Mucosa of descending colon (tissue), 3 donors: ENCODE measurements at places on chromosomes 1 and 21.

- DNase-seq: peak; percentile 47
These were observed 406 bp downstream of the HTR1D start for GRCh38 chr1:23216771-23217420.

- DNase-seq: no peak
These were observed 12.4 kb downstream of the SELL start for GRCh38 chr1:169698976-169699375.

DNA sequence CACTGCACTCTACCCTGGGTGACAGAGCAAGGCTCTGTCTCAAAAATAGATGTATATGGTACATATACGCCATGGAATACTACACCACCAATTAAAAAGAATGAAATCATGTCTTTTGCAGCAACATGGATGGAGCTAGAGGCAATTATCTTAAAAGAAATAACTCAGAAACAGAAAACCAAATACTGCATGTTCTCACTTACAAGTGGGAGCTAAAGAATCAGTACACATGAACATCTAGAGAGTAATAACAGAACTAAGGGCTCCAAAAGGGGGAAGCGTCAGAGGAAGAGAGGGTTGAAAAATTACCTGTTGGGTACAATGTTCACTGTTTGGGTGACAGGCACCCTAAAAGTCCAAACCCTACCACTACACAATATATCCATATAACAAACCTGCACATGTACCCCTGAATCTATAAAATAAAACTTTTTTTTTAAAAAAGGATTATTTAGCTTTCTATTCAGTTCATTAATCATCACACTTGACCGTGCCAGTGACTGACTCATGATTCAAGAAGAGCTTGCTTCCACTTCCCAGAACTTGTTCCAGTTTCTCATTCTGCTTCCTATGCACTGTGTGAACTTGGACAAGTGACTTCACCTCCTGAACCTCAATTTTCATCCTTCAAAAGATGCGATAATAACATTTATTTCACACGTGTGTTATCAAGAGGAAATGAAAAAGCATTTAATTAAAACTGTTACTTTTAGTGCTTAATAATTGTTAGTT, 109.6 kb downstream of the PLPP3 start:
- DNase-seq: no peak

DNA sequence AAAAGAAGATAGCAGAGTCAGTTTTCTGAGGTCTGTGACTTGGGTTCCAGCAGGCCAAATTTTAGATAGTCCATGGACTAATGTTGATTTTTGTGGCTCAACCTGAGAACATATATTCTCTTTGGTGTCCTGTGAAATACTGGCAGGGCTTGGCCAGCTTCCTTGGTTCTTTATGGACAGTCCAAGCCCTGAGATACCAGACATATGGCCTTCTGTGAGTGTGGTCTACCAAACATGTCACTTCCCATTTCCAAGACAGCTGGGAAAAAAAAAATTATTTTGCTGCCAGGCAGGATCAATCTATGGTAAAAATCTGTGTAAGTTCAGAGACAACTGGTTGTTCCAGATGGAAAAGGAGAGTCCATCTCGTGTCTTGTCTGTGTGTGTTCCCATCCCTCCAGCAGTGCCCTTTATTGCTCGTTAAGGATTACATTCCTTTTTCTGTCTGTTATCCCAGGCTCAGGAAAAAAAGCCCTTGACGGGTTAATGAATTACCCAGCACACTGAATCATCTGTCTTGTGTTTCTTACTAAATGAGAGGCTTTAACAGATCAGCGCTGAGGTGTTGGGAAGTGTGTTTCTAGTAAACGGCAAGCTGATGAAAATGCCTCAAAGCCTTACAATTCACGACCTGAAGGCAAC, 33.4 kb upstream of the XPR1 start:
- DNase-seq: no peak

DNA sequence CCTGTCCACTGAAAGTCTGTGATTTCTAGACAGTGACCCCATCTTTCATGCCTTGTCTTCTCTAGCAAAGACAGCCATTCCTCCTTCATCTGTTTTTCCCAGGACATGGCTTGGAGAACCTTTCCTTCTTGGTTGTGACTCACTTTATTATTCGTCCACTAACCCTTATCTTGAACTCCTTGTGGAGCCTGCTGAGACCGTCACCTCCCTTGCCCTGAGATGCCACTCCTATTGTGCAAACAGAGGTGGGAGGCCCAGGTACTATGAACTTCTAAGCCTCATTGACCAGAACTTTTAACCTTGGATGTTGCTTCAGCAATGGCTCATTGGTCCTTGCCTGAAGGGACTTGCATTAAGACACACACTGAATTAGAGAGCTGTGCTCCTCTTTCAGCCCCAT, 117.5 kb downstream of the FOXD2 start:
- DNase-seq: no peak

DNA sequence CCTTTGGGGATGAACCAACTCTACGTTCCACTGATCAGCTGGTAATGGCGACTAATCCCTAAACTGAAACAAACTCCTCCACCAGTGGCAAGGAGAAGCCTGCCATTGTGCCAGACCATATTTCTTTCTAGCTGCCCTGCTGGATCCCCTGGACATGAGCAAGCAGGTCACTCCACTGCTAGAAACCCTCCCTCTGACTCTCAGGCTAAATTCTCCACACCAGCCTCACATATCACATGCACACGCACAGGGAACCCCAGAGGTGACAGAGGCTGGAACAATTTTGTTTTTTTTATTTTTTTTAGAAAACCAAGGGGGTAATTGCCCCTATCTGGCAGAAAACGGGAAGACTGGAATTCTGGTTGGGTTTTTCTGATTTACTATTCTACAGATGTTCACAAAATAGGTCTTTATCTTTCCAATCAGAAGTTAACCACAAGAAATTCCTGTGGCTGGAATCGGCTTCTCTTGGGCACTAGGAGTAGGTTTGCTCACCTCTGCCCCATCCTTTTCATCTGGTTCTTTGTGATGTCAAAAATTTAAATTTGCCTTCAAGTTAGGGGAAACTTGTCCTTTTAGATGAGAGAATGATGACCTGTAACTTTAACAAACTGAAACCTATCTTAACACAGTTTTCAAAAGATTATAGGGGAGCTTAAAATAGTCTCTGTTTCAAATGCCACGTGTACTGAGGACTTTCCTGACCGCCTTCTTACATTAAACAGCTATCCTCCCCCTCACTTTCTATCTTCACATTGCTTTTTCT, 258.1 kb downstream of the SDCCAG8 start:
- DNase-seq: no peak

- no peak for DNase-seq
These were observed 1267.6 kb upstream of the ADGRL2 start for GRCh38 chr1:80533093-80533492.
